Stimulated activated CD8-positive, alpha-beta memory T cell treated with anti-CD3 and anti-CD28 coated beads, Interleukin-15, amount 100 ng/mL, for 48 hours (primary cell): ENCODE measurements at places on chromosomes 3 and 15.

DNA sequence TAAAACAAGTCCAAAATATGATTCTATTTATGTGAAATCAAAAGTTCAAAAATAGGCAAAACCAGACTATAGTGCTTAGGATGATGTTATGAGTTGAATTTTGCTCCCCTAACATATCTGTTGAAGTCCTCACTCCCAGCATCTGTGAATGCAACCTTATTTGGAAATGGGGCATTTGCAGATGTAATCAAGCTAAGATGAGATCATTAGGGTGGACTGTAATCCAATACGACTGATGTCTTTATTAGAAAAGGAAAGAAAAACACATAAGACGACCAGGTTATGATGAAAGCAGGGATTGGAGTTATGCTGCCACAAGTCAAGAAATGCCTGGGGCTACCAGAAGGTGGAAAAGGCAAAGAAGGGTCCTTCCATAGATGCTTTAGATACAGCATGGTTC is 110.5 kb upstream of the CCDC39 start:
- no peak for DNase-seq

- no peak for DNase-seq
Measured at GRCh38 chr3:107206945-107207344, 170.3 kb upstream of the CCDC54 start.

- peak; percentile 47 for DNase-seq
Measured at GRCh38 chr3:49554633-49555265, 472 bp downstream of the BSN start.

DNA sequence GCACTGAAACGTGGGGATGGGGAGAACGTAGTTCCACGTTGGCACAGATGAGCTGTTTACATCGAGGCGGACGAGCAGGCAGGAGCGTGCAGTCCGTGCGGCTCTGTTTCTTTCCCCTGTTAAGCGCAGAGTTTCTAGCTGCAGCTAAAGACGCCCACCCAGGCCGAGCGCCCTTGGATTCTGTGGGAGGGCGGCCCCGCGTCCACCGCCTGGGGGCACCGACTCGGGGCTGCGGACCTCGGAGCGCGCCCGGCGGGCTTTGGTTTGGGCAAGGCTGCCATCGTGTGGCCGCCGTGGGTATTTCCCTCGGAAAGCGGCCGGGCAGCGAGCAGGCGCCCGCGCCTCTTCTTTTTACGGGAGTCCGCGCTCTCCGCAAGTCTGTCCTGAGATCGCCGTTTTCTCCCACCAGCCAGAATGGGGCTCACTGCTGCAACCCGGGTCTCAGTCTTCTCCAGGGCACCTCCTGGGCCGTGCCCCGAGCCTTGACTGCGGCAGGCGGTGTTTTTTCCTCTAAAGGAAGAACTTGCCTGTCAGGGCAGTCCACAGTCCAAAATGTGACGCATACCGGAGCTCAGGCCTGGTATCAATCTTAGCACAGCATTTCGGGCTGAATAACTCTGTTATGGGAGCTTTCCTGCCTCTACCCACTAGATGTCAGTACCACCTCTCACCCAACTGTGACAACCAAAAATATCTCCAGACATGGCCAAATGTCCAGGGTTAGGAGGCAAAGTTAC is 219.9 kb upstream of the IGF1R start:
- peak; percentile 32 for DNase-seq

- no peak for DNase-seq
Measured at GRCh38 chr15:25347707-25348106, 91.1 kb downstream of the UBE3A start.

- DNase-seq, result no peak
Measured at GRCh38 chr3:149908424-149908957, 62.2 kb downstream of the PFN2 start.

DNA sequence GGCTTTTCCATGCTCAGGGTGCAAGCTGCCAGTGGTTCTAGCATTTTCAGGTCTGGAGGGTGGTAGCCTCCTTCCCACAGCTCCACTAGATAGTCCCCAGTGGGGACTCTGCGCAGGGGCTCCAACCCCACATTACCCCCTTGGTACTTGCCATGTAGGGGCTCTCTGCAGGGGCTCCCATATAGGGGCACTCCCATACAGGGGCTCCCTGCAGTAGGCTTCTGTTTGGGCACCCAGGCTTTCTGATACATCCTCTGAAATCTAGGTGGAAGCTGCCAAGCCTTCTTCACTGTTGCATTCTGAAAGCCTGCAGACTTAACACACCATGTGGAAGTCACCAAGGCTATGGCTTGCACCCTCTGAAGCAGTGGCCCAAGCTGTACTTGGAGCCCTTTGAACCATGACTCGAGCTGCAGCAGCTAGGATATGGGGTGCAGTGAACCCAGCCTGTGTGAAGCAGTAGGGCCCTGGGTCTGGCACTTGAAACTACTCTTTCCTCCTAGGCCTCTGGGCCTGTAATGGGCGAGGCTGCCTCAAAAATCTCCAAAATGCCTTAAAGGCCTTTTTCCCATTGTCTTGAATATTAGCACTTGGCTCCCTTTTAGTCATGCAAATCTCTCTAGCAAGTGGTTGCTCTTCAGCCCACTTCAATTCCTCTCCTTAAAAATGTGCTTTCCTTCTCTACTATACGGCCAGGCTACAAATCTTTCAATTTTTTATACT is 96.4 kb downstream of the TPRA1 start:
- DNase-seq, result no peak

DNA sequence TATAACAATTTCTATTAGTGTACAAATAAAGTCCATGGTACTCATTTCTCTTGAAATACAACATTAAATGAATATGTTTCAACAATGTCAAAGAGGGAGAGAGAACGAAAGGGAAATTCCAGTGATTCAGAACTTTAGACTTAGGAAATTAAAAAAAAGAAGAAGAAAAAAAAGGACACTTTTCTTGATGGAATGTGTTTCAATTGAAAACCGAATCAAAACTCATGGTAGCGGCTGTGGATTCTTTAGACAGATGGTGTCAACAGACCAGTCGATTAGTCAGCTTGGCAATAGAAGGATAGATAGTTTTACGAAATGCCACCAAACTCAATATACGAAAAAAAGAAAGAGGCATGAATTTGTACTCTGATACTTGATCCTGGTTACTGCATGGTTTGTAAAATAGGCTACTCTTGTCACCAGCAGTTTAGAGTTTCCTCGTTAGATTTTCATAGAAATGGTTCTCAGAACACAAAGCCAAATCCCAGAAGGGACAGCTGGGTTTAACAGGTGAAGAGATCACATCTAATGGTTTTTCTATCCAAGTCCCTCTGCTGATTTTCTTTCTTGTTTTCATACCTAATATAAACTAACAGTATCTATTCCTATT is 793.5 kb downstream of the ROBO1 start:
- no peak for DNase-seq

GRCh38 chr15:63792584-63792983 is 41.2 kb downstream of the HERC1 start:
- no peak for DNase-seq

DNA sequence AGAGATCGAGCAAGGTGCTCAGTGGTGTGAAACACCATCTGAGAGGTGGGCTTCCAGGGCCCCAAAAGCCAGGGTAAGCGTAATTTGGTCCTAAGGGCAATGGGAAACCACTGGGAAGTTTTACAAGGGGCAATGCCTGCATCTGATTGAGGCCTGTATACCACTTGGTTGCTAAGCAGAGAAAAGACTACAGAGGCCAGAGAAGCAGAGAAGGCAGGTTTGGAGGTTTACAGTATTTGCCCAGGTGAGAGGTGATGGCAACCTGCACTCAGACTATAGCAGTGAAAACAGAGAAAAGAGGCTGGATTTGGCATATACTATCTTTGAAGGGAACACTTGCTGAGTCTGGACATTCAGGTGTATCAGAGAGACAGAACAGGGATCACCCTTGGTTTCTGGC is 133.5 kb upstream of the FAM3D start:
- no peak for DNase-seq

GRCh38 chr15:82968066-82968465 is 15.5 kb upstream of the HOMER2 start:
- no peak for DNase-seq
